ENCODE measurements at places on chromosomes 16 and 17.

GRCh38 chr17:8789743-8790142 is 9.4 kb downstream of the MFSD6L start:
- no peak for DNase-seq

DNA sequence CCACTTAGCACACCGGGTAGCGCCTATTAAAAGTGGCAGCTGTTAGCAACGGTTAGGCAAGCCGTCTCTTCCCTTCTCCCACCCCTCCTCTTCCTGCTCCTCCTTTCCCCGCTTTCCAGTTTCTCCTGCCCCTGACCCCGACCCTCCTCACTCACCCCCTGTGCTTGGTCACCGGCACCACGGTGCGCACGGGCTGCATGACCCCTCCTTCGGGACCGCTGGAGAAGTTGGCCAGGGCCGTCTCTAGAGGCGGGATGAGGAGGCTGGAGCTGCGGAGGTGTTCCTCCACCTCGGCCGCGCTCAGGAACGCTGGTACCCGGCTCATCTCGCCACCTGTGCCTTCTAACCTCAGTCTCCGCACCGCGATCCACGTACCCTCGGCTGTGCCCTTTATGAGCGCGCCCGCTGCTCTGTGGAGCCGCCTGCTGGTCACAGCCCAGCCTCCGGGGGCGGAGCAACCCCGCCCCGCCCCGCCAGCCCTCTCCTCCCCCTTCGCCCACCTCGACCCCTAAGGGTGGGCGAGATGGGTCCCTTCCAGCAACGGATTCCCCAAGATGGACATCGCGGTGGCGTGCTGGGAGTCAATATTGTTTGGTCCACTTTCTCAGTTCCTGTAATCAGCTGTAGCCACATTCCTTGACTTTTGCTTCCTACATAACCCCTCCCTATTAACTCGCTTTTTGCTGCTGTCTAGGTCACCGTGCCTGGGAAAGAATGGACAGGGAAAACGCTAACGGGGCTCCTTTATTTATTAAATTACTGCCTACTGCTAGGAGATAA is at the start of gene CRYM:
CRYM (minus strand) TSS at position 364 of the 780 bp plus-strand sequence; CDS start at position 325, 39 bp downstream.
- DNase-seq: no peak

GRCh38 chr17:15361151-15361550 is 19.8 kb upstream of the TEKT3 start:
- DNase-seq: no peak

- DNase-seq: no peak
Measured at GRCh38 chr16:4695473-4696171, 2.3 kb downstream of the NUDT16L1 start.

DNA sequence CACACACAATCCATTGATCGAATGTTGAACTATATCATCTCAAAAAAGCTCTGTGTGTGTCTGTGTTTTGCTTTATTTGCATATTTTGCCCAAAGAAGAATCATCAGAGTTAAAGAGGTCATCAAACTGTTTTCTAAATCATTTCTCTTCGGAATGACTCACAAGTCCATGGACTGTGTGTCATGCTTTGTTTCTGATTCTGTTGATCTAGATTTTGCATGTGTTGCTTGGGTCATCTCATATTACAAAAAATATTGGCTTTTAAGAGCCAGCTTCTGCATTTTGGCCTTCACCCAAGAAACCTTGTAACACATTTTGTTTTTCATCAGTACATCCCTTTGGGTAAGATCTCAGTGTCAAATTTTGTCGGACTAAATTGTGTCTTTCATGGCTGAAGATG is 471.2 kb upstream of the HSBP1 start:
- no peak for DNase-seq

DNA sequence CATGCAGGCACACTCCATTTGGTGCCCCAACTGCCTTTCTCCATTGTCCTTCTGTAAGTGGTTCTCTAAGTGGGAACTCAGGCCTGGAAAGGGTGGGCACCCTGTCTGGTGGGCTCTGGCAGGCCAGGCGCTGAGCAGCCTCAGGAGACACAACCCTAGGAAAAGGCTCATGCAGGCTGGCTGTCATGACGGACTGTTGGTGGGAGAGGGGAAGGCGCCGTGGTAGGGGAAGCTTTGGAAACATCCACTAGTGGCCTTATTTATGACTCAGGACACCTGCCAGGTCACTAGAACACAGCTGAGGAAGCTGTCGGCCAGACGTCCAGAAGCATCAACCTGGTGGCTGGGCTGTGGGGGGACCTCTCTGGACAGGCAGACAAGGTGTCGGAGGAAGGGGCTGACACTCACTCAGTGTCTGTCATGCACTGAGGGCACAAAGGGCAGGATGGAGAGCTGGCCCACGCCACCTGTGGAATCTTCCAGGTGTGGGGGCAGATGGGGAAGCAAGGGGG is 216.0 kb downstream of the SEC14L1 start:
- no peak for DNase-seq

- DNase-seq: no peak
Measured at GRCh38 chr16:56628486-56629350, 3.1 kb downstream of the MT1E start.

GRCh38 chr17:55263569-55264277 is 1.0 kb upstream of the HLF start:
- no peak for DNase-seq

GRCh38 chr16:59108374-59108773 is 374.3 kb upstream of the GOT2 start:
- DNase-seq: no peak

DNA sequence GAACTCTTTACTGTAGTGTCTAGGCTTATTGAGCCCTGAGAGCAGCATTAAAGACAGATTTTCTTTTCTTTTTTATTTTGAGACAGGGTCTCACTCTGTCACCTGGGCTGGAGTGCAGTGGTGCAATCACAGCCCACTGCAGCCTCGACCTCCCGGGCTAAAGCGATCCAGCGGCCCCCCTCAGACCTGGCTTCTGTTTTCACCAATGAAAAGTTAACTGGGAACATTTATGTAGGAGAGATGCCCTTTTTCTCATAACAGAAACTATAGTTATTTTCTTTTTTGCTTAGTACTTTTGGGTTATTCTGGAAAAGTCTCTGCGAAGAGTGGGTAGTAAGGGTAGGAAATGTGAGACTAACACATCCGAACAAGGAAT is 1.5 kb downstream of the MAP1LC3B start:
- DNase-seq: no peak

GRCh38 chr17:82935966-82936767 is 96.3 kb upstream of the ZNF750 start:
- peak; percentile 48 for DNase-seq

DNA sequence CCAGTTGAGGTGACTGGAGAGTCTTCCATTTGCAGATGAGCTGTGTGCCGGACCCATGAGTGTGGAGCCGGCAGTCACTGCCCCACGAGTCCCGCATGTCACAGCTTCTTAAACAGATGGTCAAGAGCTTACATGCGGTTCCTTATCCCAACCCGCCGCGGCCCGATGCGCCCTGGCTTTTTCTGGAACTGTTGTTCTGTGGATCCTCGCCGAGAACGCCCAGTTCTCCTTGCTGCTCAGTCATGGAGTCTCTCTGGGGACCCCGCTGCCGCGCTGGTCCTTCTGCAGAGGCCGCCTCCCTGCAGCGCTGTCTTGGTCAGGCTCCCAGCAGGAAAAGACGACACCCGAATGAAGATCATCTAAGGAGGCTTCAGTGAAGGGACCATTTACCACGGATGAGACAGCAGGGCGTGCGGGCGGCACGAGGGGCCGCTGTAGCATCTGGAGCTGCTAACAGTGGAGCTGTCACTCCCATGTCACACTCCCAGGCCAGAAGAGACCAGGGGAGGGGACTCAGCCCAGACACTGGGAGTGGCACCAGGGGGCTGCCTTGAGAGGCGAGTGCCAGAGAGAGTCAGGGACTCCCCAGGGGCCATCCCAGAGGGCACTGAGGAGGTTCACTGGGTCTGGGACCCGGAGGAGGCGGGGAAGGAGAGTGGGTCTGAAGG is 10.8 kb upstream of the LGALS3BP start:
- DNase-seq: no peak

- DNase-seq: peak; percentile 52
Measured at GRCh38 chr17:3917391-3917931, 1.2 kb upstream of the P2RX1 start.

DNA sequence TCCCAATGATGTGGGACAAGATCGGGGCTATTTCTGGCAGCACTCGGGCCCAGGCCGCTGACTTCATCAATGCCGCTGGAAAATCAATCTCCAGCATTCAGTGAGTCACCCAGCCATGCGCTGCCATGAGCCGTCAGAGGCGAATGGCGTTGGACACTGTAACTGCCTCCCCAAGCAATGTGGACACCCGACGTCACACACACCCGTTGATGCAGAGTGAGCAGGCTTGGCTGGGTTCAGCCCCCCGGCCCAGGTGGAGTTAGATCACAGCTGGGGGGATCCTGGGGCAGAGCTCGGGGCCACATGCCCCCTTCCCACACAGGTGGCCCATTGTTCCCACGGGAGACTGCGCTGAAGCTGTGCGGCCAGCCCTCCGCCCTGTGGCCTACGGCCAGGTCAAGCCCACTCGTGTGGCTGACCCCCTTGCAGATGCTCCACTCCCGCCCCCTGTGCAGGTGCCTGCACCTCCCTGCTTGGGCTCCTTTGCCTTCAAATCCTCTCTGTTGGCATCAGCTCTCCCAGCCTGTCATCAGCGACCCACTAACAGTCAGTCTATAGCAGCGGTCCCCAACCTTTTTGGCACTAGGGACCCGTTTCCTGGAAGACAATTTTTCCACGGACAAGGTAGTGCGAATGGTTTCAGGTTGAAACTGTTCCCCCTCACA is 89.9 kb downstream of the TBC1D16 start:
- DNase-seq: no peak

- no peak for DNase-seq
Measured at GRCh38 chr17:284676-285355, 67.8 kb downstream of the RPH3AL start.

- DNase-seq: no peak
Measured at GRCh38 chr16:1537763-1538289, 4.4 kb downstream of the TMEM204 start.

DNA sequence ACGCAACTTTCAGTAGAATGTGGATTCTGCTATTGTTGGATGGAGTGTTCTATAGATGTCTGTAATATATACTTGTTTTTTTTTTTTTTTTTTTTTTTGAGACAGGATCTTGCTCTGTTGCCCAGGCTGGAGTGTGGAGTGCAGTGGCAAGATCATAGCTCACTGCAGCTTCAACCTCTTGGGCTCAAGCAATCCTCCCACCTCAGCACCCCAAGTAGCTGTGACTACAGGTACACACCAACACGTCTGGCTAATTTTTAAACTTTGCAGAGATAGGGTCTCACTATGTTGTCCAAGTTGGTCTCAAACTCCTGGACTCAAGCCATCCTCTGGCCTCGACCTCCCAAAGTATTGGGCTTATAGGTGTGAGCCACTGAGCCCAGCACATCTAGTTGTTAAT is 27.2 kb upstream of the CCL22 start:
- no peak for DNase-seq

DNA sequence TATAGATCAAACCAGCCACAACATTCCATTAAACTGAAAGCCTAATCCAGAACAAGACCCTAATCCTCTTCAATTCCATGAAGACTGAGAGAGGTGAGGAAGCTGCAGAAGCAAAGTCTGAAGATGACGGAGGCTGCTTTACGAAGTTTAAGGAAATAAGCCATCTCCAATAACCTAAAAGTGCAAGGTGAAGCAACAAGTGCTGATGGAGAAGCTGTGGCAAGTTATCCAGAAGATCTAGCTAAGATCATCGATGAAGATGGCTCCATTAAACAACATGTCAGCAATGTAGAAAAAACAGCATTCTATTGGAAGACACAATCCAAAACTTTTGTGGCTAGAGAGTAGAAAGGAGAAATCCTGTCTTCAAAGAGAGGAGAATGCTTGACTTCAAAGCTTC is 69.6 kb downstream of the KANSL1 start:
- no peak for DNase-seq

DNA sequence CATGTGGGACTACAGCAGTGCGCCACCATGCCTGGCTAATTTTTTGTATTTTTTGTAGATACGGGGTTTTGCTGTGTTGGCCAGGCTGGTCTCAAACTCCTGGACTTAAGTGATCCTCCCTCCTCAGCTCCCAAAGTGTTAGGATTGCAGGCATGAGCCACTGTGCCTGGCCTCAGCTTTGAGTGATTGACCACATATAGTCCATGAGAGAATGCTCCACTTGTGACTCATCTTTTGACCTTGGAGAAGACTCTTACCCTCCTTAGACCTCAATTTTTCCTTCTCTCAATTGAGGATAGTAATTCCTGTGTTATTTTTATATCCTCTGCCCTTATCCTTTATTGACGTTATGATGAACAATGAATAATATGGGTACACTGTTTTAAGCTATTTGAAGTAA is 30.9 kb upstream of the DUSP14 start:
- DNase-seq: no peak

Measured in DMS79 (cell line).